ENCODE measurements at places on chromosomes 5 and 9.

GRCh38 chr9:103991698-103992097, 102.4 kb upstream of the SMC2 start:
- no peak for DNase-seq

DNA sequence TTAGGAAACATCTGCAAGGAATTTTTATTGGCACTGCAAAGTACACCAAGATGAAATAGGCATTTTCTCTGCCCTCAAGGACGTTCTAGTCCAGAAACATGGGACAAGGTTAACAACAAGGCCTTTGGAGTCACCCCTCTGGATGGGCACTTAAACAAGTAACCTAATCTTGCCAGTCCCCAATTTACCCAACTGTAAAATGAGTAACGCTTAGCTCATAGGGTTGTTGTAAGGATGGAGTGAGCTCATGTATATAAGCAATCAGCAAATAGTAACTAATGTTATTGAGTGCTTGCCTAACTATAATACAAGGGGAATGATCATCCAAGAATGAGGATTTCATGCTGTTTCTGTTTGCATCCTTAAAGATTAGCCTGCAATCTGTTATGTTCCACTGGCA, 189.3 kb downstream of the PAPPA start:
- DNase-seq = no peak

GRCh38 chr5:179153921-179154345, 93.8 kb downstream of the ZNF354C start:
- DNase-seq = no peak

DNA sequence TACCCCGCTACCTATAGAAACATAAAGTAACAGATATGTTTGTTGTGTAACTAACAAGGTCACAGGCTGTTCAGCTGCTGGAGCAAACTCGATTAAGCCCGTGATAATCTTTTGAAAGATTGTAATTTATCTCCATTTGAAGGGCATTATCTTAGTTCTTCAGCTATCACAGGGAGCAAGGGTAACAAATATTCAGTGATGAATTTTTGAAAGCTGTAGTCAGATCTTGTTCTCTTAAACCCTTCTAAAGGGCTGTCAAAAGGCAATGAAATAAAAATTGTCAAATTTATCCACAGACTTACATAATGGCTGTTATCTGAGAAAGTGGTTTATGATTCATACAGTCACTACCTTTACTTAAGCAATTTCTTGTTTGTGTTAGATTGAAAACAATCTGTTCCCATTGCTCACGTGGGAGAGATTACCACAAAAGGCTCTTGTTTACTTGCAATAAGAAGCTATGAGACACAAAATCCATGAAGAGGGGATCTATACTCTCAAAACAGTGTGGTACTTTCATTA, 78.3 kb upstream of the ZNF608 start:
- no peak for DNase-seq

- no peak for DNase-seq
Measured at GRCh38 chr5:178199581-178200434, 4.5 kb upstream of the HNRNPAB start.

DNA sequence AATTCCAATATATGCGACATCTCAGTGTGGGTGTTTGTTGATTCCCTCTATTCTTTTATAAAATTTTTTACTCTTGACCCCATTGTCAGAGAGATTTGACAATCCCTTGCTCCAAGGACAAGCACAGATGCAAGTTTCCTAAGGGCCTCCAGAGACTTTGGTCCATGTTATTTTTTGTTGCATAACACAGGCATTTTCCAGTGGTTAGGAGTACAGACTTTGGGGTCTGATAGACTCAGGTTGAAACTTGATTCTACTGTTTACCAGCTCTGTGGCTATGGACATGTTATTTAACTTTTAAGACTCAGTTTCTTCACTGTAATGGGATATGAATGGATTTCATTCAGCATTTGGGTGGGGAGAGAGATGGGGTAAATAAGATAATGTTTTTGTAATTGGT, 361.3 kb downstream of the ENC1 start:
- no peak for DNase-seq

- no peak for DNase-seq
Measured at GRCh38 chr5:54705994-54706653, 188.6 kb downstream of the SNX18 start.

DNA sequence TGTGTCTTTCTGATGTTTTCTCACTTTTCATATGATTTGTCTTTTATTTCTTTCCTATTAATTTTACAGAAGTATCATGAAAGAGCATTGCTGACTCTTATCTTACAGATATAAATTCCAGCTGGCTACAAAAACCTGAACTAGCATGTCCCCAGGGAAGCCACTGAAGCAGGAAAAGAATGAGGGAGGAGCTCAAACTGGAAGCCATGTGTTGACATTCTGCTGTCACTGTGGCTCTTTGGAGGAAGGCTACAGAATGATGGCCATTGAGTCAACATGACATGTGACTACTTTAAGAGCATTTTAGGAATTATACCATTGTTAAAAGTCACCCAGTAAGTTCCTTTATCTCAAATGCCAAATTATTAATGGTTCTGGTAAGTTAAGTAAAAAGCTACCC, 638.3 kb upstream of the DMAC1 start:
- DNase-seq = no peak

GRCh38 chr9:122158202-122158601, 1.4 kb downstream of the NDUFA8 start:
- peak; percentile 75 for DNase-seq

DNA sequence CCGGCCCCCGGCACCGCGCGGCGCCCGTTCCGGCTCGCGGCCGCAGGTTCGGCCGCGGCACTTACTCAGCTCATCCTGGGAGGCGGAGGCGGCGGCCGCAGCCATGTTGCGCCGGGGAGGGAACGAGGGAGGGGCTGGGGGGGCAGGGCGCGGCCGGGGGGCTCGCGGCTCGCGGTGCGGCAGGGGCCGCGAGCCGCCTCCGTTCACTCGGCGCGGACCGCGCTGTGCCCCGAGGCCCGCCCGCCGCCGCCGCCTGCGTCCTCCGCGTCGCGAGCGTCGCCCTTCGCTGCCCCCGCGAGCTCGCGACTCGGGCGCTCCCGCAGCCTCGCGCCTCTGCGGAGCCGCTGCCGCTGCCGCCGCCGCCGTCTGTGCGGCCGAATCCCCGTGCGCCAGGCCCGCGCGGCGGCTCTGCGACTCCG, 735 bp downstream of the ECPAS start:
- DNase-seq = no peak

GRCh38 chr9:14529054-14529453, 164.2 kb downstream of the ZDHHC21 start:
- no peak for DNase-seq

- no peak for DNase-seq
Measured at GRCh38 chr5:125422342-125422741, 675.9 kb upstream of the ZNF608 start.

- DNase-seq = no peak
Measured at GRCh38 chr5:141757402-141757801, 75.4 kb upstream of the ARAP3 start.

DNA sequence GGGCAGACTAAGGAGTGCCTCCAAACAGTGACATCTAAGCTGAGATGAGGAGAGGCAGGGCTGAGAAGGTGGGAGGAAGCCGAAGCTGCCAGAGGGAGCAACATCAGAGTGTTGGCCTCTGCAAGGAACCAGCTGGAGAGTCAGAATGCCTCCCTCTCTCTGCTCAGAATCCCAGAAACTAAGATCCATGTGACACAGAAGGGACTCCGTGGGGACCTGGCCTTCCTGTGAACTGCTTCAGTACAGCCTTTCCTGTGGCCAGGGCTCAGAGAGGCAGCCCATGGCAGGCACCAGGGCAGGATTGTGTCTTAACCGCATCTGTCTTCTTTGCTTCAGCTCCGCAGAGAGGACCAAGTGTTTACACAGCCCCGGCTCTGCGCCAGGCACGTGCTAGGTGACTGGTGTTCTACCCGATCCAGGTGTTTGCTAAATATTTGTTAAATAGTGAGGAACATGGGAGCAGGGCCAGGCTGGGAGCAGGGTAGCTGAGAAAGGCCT, 33.5 kb downstream of the KCNMB1 start:
- DNase-seq = no peak

- DNase-seq = no peak
Measured at GRCh38 chr5:4817767-4818166, 322.4 kb upstream of the ADAMTS16 start.

DNA sequence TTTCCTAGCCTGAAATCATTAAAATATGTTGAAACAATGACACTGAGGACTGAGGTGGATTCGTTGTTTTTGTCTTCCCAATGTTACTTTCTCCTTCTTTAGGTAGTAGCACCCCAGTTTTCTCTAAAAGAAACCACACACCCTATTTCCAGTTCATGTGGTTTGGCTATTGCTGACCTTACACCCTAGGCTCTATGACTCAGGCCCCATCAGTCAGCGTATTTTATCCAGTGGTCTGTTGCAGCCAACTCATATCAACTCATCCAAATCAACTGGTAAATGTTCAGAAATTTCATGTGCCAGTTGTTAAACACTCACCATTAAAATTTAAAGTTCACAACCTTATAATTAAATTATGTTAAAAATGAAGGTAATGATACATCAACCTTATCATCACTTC, 44.6 kb upstream of the NFIB start:
- peak; percentile 18 for DNase-seq

GRCh38 chr5:14503017-14503680, 78.4 kb upstream of the OTULINL start:
- DNase-seq = no peak

GRCh38 chr5:98314292-98314691, 459.2 kb upstream of the RGMB start:
- no peak for DNase-seq

DNA sequence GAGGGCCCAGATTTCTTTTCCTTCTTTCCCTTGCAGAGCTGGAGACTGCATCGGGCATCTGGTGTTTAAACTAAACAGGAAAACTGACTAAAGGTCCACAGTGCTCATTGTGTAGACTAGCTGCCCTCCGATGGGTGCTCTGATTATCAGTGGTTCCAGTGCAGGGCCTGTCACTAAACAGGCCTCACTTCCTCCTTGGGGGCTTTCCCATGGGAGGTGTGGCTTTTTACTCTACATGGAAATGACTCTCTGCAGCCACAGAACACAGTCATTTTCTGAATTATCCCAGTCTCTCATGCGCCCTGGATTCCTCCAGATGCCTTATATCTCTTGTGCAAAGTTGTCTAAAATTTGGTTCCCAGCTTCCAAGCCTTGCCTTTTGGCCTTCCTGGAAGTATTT, 199.2 kb downstream of the TRIO start:
- no peak for DNase-seq

DNA sequence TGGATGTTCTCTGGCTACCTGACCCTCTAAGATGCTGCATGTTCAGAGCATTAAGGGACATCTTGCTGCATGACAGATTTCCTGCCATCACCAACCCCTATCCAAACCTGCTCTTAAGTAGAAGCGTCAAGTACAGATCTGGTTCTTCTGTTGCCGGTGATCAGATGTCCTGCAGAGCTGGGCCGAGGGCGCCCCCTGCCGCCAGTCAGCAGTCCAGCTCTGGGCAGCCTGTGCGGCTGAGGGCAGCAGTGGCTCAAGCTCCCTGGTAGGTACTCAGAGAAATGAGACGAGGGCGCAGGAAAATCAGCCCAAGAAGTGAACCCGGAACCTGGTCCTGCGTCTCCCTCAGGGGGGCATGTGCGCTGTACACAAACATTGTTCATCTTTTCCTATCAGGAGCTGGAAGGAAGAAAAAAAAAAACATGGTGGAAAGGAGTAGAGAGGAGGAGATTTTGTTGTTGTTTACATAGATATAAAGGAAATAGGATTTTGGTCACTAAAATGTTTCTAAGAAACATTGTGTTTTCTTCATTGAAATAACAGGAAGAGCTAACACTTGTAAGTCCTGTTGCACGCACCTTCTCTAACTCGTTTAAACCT, 95.8 kb downstream of the CFAP90 start:
- DNase-seq = peak; percentile 3

- peak; percentile 53 for DNase-seq
Measured at GRCh38 chr5:132526974-132527564, 16.3 kb downstream of the IL5 start.

GRCh38 chr9:79701651-79702050, 129.9 kb downstream of the TLE4 start:
- DNase-seq = no peak

DNA sequence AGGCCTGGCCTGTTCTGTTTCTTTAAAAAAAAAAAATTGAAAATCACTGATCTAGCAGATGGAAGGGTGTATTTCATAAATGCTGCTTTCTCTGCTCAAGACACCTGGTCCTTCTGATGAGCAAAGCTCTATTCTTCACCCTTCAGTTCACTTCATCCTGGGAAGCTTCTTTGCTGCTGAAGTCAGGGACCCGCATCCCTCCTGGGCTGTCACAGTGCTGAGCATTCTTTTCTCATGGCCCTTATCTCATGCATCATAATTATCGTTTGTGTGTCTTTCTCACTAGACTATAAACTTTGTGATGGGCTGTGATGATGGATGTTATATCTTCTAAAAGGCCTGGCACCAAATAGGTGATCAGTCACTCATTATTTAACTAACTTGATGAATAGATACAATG, 461.0 kb downstream of the GADD45G start:
- no peak for DNase-seq

GRCh38 chr5:135213466-135214239, 179.6 kb upstream of the PITX1 start:
- DNase-seq = no peak

DNA sequence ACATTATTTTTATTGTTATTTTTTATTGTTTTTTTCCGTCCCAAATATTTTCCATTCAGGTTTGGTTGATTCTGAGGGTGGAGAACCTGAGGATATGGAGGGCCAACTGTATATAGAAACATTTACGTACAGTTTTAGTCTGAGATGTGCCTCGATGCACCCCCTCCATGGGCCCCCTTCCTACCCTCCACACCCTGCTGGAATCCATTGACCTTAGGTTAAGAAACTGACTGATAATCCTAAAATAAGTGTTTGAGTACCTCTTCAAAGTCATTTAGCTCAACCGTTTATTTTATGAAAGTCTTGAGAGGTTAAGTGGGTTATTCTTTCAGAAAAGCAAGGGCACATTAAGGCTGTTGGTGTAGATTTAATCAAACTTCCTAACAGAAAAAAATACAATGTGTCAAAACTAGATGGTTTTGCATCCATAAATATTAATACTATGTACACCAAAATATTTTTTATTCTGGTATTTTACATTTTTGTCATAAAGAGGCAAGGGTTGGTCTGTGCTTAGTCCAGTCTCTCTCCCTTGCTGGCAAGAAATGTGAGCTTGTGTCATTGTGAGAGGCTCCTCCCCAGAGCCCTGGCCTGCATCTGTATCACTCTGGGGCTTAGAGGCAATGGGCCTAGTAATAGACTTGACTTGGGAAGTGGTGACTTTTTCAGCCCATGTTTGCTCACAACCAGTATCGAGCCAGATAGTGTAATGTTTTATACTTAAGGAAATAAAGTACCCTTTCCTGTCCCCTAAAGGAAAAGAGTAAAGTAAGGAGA, 15.7 kb downstream of the MTRR start:
- no peak for DNase-seq

DNA sequence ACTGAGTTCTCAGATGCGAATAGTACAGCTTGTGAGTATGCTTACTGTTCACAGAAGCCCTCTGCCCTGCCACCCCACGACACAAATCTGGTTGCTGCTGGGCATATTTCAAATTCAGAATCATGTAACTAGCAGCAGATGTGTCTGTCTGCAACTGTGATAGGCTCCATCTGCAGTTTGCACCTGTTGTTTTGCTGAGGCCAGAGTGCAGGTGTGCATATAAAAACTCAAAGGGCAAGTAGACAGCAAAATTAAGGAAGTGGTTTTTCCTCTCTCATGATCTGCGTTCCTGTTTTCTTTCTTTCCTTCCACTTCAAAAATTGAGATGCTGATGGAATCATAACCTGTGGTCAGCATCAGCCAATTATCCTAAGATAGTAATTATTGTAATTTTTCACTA, 1000.5 kb downstream of the PTPRD start:
- no peak for DNase-seq

GRCh38 chr5:150044712-150045111, 41.6 kb downstream of the CSF1R start:
- no peak for DNase-seq

GRCh38 chr5:114360816-114361723, 800 bp upstream of the KCNN2 start:
- DNase-seq = no peak
